ENCODE measurements at places on chromosomes 16 and 17.

DNA sequence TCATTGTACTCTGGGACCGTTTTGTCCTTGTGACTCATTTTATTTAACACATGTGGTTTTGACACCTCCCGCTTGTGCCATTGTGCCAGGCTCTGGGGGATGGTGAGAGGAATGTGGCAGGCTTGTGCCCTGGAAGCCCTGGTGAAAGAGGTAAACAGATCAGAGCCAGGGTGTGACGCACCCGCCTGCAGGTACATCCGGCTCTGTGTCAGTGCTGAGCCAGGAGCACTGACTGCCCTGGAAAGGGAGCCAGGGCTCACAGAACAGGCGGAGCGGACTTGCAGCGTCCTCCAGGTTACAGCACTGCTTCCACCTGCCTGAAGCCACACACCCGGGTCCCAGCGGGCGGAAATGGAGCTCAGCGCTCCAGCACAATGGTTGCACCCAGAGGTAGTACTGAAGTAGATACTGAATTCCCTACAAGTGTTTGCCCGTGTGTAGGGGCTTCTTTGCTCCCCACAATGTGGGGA, 30.6 kb downstream of the CDRT15 start:
- DNase-seq = no peak

DNA sequence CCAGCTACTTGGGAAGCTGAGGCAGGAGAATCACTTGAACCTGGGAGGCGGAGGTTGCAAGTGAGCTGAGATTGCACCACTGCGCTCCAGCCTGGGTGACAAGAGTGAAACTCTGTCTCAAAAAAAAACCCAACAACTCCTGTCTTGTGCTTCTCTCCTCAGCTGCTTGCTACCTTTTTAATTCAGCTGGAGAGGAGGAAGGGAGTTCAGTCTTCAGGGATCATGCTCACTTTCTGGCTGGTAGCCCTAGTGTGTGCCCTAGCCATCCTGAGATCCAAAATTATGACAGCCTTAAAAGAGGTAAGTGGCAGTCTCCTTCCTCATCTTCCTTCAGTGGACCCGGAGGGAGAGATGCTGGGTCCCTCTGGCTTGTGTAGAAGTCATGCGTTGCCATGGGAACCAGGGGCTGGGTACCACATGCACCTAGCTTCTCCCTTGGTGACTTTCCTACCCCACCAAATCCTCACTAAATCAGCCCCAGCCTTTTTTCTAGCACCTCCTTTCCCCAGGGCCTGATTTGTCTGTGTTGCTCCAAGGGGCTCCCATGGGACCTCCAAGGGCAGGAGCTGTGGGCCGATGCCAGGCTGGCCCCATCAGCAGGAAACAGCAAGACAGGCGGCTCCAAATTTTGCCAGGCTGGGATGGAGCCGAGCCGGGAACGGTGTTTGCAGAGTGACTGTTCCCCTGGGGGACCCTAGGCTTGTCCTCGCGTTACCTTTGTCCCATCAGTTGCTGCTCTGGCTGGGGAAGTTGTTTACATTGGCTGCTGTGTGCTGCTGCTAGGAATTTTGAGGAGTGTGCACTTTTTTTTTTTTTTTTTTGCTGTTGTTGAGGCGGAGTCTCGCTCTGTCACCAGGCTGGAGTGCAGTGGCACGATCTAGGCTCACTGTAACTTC, 65.2 kb downstream of the ABCC1 start:
- no peak for DNase-seq

- no peak for DNase-seq
Measured at GRCh38 chr16:7083096-7083495, 249.5 kb upstream of the RBFOX1 start.

GRCh38 chr17:29115961-29116803, 64.0 kb downstream of the MYO18A start:
- DNase-seq = peak; percentile 86

- no peak for DNase-seq
Measured at GRCh38 chr17:21031756-21032396, 10.9 kb downstream of the USP22 start.

GRCh38 chr17:72423718-72424117, 302.9 kb downstream of the SOX9 start:
- no peak for DNase-seq

- DNase-seq = no peak
Measured at GRCh38 chr17:21467739-21468490, 91.8 kb downstream of the KCNJ12 start.

DNA sequence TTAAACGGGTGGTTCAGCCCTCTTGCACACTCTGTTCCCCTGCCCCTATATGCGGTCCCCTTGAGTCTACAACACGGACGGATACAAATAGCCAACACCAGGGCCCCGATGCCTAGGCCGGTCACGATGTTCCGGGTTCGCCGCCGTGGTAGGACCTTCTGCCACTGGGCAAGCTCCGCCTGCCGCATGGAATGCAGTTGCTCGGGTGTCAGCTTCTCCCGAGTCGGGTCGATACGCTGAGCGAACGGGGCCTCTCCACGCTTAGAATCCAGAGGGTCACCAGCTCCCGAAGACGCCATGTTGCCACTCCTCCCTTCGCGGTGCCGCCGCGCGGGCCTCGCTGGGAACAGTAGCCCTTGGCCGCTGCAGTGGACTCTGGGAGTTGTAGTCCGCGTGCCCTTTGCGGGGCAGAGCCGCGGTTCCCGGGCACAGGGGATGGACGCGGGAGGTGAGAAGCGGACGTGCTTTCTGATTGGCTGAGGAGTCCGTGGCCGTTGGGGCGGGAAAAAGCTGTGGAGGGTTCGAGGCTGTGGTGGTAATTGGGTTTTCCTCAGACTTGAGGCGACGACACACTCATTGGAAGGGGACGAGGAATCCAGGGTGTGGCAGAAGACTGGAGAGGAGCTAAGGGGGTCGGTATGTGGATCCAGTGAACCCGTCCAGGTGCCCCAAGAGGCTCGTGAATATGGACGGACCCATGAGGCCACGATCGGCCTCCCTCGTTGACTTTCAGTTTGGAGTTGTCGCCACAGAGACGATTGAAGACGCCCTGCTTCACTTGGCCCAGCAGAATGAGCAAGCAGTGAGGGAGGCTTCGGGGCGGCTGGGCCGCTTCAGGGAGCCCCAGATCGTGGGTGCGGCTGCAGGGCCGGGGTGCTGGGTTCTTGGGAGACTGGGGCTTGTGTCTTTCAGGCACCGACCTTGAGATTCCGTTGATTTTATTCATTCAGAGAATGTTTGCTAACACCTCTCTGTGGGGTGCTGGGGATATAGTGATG, at the start of the genes CNTD1 and COA3:
CNTD1 (plus strand) TSS at position 479 of the 998 bp plus-strand sequence; CDS start at position 686, 207 bp downstream.
COA3 (minus strand) TSS at position 322 of the 998 bp plus-strand sequence; CDS start at position 299, 23 bp downstream.
- peak; percentile 40 for DNase-seq

- no peak for DNase-seq
Measured at GRCh38 chr16:48217708-48218107, 26.4 kb upstream of the LONP2 start.
